ENCODE measurements at places on chromosomes 11 and 22.
A peak's percentile ranks its signal among the peaks of the same experiment; 100 is the strongest.

GRCh38 chr11:45455536-45455935, 169.4 kb upstream of the SYT13 start:
- peak; percentile 49 for DNase-seq

- DNase-seq, result no peak
Observed at GRCh38 chr11:74100735-74101134, 70.1 kb downstream of the C2CD3 start.

GRCh38 chr11:80355251-80355650, 914.4 kb upstream of the TENM4 start:
- DNase-seq, result no peak

GRCh38 chr11:10898003-10898762, 40.3 kb upstream of the ZBED5 start:
- no peak for DNase-seq

GRCh38 chr11:119361056-119361787, 14.7 kb upstream of the MFRP start:
- peak; percentile 45 for DNase-seq

GRCh38 chr22:23675502-23676415, 15.1 kb upstream of the RGL4 start:
- no peak for DNase-seq

- DNase-seq, result no peak
Observed at GRCh38 chr11:92035488-92035887, 189.1 kb upstream of the FAT3 start.

DNA sequence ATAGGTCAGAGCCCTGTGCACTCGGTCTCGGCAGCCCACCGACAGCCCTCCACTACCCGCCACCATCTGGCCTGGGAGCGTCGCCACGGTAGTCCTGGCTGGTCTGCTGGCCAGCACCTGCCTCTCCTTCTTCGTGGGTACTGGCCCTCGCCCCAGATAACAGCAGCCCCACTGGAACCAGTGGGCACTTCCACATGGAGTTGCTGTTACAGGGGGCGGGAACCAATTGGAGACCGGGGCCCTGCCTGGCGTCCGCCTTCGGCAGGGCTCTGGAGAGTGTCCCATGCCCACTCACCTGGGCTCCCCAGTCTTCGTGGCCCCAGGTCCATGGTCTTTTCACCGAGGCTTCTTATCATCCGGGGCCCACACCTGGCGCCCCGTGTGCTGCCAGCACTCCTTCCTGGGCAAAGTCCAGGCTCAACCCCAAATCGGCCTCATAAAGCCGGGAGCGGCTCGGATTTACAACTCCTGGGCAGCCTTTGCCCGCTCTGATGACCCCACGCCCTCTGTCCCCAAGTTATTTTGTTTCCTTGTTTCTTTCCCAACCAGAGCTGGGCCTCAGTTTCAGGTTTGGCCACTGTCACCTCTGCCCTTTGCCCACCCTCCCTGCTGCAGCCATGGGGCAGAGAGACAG, 12.9 kb upstream of the EHD1 start:
- DNase-seq, result no peak

- no peak for DNase-seq
Observed at GRCh38 chr11:7495882-7496551, 10.7 kb downstream of the OLFML1 start.

- no peak for DNase-seq
Observed at GRCh38 chr11:56909563-56909962, 79.2 kb upstream of the OR5AK2 start.

- DNase-seq, result no peak
Observed at GRCh38 chr22:48070760-48071159, 1308.3 kb downstream of the TBC1D22A start.

- no peak for DNase-seq
Observed at GRCh38 chr11:117941163-117941707, 12.0 kb upstream of the TMPRSS13 start.

GRCh38 chr11:77726524-77726923, 88.9 kb upstream of the CLNS1A start:
- DNase-seq, result no peak

DNA sequence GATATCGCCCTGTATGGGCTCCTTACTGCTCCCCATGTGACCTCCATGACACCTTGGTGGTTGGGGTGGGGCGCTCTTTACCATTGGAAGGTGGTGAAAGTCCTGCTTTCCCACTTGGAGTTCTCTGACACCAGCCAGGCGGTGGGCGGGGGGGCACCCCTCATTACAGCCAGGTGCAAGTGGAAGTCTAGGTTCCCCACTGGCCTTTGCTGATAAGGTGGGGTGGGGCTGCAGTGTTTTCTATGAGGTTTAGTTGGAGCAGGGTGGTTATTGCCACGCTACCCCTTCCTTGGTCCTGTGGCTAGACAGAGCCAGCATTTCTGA, 5.5 kb upstream of the SLC37A2 start:
- no peak for DNase-seq

- no peak for DNase-seq
Observed at GRCh38 chr11:127203490-127203889, 202.9 kb upstream of the KIRREL3 start.

DNA sequence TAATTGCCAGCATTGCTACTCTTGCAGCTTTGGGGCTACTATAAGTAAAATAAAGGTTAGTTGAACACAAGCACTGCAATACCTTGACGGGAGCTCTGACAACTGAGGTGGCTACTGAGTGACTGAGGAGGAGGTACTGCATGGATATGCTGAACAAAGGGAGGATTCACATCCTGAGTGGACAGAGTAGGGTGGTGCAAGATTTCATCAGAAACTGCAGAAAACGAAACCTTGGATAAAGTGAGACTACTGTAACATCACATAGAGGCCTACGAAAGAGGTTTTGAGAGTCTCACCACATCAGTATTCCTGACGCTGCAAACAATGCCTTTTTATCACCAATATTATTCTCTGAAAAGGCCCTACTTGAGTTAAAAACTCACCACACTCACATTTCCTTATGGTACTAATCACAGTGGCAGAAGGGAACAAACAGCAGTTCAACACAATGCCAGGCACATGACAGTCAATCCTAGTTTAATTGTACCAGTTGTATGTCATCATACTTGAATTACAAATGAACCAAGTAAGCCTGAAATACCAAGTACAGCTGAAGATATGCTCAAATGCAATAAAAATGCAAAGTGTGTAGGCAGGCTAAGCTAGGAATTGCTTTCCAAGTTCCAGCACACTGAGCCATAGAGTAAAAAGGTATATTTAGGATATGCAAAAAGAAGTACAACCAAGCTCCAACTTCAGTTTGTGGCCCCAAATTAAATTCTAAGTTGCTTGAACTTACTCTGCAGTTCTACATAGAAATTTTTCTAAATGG, 4.0 kb upstream of the GPR83 start:
- DNase-seq, result peak; percentile 3

- no peak for DNase-seq
Observed at GRCh38 chr11:3669742-3670183, 1.4 kb downstream of the CHRNA10 start.

DNA sequence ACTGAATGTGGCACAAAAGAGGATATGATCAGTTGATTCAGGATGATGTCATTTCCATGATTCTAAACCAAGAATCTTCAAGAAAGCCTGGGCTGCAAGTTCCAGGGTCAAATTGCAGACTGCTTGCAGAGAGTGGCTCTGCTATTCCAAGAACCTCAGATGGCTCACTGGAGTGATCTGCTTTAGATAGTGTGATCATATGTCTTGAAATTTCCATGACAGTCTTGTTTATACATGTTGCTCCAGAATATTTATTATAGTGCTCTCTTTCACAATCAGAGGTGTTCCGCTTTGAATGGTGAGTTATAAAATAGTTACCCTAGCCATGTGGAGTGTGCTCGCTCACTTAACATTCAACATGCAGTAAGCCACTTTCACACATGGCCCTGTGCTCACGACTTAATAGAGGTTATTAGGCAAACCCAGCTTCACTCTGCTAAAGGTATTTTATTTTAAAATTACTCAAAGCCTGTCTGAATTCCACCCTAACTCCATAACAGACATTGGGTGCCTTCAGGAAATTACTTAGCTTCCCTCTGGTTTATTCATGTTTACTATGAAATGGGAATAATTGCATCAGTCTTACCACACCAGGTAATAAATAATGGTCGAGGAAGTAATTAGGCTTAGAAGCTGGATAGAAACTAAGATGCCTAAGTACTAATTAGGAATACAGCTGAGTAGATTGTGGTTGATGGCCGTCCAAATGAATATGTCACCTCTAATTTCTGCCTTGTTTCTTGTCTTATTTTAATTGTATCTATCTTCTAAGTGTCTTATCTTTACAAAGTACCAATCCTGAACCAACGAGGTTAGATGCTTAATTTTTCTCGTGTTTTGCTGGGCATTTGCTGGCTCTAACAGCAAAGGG, 187.9 kb downstream of the ETS1 start:
- peak; percentile 43 for DNase-seq

- DNase-seq, result no peak
Observed at GRCh38 chr22:31046539-31047226, 34.4 kb upstream of the SMTN start.
